Activated CD4-positive, alpha-beta T cell treated with anti-CD3 and anti-CD28 coated beads, Interleukin-2, amount 50 U/mL, for 24 hours (primary cell): ENCODE measurements at places on chromosomes 11 and 22.
A peak's percentile ranks its signal among the peaks of the same experiment; 100 is the strongest.

- DNase-seq: no peak
Observed at GRCh38 chr22:39992088-39992826, 2.5 kb upstream of the FAM83F start.

DNA sequence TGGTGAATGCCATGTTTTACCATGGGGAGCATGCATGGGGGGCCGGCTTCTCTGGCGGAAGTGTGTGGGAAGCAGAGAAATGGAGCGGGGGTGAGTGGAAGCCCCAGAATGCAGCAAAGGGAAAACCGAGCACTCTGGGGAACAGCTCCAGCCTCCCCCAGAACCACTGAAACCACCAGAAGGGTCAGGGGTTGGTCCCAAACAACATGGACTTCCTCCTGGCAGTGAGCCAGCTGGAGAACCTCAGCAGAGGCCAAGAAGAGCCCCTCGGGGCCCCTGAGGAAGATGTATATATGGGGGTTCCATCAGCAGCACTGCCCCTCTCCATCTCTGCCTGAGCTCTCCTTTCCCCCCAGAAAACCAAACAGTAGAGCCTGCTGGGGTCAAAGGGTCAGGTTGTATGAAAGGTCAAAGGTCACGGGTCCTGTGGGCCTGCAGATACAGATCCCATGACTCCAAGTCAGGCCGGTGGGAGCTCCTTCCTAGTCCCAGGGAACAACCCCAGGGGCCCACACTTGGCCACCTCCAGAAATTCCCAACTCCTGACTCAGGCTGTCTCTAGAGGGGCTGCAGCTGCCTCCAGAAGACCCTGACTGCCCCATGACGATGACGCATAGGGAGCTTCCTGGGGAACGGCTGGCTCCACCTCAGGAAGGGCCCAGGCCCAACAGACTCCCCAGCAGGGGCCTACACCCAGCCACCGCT is 48.5 kb upstream of the TIMP3 start:
- no peak for DNase-seq

DNA sequence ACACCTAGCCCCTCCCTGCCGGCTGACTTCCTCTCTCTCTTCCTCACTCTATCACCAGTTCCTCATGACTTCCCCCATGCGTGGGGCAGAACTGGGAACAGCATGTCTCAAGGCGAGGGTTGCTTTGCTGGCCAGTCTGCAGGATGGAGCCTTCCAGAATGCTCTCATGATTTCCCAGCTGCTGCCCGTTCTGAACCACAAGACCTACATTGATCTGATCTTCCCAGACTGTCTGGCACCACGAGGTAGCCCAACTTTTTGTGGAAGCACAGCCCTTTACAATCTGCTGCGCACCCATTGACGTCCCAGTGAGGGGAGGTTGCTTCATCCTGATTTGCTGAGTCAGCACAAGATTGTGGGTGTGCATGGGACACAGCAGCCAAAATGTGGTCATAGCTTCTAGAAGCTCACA is 8.6 kb downstream of the TCN2 start:
- no peak for DNase-seq

- DNase-seq: no peak
Observed at GRCh38 chr22:20383538-20383937, 10.4 kb upstream of the ZNF74 start.

DNA sequence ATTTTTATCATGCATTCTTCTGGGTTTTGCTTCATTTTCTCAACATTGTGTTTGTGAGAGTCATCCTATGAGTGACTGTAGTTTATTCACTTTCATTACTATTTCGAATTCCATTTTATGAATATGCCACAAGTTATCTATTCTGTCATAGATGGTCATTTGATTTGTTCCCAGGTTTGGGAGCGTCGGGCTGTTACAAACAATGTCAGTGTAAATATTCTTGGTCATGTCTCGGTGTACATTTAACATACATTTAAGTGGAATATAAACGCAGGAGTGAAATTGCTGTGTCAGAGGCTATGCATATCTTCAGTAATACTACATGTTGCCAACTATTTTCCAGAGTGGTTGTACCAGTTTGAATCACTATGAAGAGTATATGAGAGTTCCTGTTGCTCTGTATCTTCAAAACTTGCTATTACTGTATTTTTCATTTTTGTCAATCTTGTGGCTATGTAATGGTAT is 2.4 kb downstream of the TRIM44 start:
- DNase-seq: no peak

GRCh38 chr22:43850529-43850928 is 11.8 kb downstream of the SULT4A1 start:
- no peak for DNase-seq

- DNase-seq: no peak
Observed at GRCh38 chr11:132036220-132036619, 665.8 kb downstream of the NTM start.

DNA sequence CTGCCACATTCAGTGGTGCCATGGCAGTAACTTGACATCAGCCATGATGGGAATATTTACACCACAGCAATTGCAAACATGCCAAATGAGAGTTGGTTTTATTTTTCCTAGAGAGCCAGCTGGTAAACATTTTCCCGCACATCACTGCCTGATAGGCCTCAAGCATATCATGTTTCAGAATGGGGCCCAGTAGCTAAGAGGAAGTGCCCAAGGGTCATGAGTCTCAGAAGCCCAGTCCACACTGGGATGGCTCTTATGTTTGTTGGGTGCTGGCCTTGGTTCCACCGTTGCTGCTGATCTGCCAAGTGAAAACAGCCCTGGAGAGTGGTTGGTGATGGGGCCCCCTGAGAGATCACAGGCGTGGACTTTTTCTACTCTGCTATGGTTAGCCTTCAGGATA is 64.3 kb upstream of the NAV2 start:
- DNase-seq: no peak

- DNase-seq: no peak
Observed at GRCh38 chr11:106011481-106011880, 10.6 kb downstream of the MSANTD4 start.

DNA sequence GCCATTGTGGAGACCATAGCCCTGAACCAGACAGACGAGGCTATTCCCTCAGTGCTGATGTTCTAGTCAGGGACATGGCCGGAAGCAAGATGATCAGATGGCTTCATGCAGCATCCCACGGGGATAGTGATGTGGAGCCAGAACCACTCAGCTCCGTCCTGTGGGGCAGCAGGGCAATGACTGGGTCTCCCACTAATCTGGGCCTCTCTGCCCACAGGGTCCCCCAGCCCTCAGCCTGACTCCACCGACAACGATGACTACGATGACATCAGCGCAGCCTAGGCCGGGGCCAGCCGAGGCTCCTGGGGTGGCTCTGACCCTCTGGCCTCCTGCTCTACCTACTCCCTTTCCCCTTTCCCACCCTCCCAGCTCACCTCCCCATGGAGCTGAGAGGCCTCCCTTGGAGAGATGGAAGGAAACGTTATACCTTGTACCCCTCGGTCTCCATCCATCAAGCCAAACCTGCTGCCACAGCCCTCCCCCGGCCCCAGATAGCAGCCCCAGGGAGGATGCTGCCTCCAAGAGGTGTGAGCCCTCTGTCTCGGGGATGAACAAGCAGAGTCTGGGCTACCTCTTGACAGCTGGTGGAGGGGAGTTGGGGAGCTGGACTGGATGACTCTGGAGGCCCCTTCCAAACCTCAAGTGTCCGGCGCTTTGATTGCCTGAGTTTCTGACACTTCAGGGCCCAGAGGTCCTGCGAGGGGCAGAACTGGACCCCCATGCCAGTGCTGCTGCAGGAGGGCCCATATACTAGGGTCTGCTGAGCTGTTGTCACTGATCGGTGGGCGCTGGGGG is 47.8 kb downstream of the CD6 start:
- DNase-seq: no peak

GRCh38 chr11:33622806-33623205 is 77.8 kb downstream of the C11orf91 start:
- no peak for DNase-seq

DNA sequence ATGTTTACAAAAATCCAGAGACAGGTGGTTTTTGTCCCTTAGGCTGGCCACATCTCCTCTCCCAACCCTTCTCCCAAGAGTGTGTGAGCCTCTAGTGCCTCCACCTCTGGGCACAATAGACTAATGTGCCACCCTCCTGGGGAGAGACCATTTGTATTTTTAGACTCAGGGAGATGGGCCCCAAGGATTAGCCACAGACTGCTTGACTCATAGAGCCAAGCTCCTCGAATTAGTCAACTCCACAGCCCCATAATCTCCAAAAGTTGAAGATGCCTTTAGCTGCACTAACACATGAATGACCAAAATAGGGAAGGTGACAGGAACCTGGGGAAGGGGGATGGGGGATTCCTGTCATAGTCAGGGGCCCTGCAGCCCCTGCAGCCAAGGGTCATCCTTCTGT is 53.0 kb upstream of the LRRC32 start:
- DNase-seq: no peak

- no peak for DNase-seq
Observed at GRCh38 chr22:48177631-48178030, 1415.2 kb downstream of the TBC1D22A start.

DNA sequence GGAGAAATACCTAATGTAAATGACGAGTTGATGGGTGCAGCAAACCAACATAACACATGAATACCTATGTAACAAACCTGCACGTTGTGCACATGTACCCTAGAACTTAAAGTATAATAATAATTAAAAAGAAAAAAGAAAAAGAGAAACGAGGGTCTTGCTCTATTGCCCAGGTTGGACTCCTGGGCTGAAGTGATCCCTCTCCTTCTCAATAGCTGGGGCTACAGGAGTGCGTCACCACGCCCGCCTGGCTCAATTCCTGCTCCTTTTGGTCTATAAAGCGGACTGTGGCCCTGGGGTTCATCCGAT is 521 bp upstream of the PTS start:
- no peak for DNase-seq

DNA sequence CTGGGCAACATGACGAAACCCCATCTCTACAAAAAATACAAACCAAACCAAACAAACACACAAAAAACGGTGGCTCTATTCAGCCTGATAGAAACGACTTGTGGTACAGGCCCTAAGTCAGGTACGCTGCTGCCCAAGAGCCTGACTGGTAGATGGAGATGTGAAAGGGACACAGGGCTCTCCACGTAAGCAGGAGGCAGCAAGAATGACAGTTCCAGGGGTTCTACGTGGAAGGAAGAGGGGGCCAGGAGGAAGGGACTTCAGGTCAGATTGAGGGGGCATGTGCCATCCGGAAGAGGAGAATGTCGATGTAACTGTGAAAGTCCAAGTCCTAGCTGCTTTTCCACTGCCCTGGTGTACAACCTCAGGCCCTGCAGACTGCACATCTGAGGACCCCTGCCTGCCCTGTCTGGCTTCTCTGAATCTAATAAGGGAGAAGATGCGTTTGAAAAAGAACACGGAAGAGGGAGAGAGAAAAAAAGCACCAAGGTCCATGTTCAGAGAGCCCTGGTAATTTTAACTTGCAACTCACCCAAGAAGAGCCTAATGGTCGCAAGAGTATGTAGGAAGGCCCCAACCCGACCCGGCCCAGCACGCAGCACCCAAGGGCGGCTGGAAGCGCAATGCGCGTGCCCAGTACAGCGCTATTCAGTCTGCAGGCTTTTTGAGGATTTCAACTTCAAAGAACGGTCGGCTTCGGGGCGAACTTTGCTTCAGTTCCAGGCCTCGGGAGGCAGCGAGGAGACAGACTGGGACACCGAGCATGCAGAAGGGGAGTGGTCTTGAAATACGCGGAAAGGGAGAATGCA is 909 bp upstream of the ZNRD2 start:
- peak; percentile 57 for DNase-seq

GRCh38 chr22:43591380-43591779 is 179.6 kb downstream of the MPPED1 start:
- no peak for DNase-seq

DNA sequence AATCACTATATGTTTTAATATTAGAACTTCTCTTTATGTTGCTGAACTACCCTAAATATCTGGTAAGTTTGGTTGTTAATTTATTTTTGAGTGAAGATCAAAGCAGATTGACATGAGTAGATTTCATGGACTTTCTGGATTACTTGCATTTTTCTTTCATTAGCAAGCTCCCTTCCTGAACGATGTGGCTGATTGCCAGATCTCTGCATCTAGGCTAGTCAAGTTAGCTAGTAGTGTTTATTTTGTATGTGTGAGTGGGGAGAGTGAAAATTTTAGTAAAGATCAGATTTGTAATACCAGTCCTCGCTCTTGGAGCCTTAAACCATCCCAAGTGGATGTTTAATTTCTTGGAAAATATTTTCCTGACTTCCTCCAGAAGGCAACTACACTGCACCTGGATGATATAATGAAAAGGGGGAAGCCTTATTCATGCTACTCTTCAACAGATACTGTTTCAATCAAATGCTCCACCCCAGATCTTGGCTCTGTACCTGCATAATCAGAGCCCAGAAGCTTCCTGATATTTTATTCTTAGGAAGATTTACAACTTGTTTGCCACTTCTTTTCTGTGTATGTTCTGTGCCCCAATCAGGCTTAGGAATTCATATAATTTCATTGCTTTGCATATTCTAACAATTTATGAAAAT is 143.2 kb upstream of the GRIA4 start:
- DNase-seq: no peak

DNA sequence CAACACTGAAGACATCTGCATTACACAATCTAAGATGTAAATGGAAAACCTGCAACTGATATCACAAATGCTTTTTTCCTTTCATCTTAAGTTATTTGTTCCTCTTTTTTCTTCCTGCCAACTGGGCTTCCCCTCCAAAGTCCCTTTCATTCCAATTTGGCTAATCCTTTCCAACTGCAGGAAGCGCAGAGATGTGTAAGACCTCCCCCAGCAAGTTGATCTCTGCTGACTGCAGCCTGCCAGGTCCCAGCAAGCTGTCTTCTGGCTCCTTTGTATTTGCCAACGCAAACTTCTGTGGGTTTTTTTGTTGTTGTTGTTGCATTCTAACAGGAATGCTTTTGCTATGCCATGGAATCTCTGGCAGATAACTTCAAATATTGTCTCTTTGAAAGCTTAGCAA is 38.5 kb upstream of the LRRC4C start:
- DNase-seq: no peak

- DNase-seq: no peak
Observed at GRCh38 chr22:47154621-47155081, 392.2 kb downstream of the TBC1D22A start.
